Common myeloid progenitor, CD34-positive (primary cell): ENCODE measurements at places on chromosomes 7 and 10.
A peak's percentile ranks its signal among the peaks of the same experiment; 100 is the strongest.

DNA sequence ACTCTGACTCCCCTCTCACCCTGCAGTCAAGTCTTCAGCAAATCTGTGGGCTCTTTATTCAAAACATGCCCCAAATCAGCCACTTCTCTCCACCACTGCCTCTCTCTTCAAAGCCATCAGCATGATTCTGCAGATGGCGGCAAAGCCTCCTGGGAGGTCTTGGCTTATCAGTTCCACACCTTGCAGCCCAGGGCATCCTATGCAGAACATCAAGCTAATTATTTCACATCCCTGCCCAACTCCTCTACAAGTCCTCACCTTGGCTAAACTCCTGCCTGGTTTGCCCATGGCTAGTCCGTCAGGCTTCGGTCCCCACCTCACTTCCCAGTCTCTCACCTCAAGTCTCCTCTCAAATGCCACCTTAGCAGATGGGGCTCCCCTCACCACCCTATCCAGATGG is 70.2 kb downstream of the PIP4K2A start:
- peak; percentile 27 for DNase-seq

GRCh38 chr10:74643596-74643975 is 182.8 kb upstream of the KAT6B start:
- no peak for DNase-seq

GRCh38 chr10:42969147-42969546 is 107.7 kb upstream of the RET start:
- no peak for DNase-seq

DNA sequence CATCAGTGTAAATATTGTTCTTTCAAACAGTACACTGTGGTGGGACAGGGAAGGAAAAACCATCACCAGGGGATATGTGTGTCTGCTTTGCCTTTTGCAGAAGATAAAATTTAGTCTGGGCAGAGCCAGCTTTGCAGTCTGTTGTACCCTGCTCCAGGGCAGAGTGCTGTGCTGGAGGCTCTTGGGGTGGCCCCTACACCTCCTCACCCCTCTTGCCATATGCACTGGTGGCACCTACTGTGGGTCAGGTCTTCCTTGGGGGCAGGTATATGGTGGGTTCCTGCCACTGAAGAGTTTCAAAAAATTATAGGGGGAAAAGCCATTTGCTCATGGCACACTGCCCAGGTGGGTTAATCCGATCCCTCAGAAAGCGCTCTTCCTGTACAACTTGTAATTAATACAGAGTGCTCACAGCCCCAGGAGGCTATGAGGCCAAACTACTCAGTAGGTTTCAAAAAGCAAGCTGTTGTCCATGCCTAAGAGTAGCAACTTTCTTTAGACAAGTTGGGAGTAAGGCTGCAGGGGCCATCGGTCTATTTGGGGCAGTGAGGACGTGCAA is 112.7 kb upstream of the BMPER start:
- no peak for DNase-seq

DNA sequence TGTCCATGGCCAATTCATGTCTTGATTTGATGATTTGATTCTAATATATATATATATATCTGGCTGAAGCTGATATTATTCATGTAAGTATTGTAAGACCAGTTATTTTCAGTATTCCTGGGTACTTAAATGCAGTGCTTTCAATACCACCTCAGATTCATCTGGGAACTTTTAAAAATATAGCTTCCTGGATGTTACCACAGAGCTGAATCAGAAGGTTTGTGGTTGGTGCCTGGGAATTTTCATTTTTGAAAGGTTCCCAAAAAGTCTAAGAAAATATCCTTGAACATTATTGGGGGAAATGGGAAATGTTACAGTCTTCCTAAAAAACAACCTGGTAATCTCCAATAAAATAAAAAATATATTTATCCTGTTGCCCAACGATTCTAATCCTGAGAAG is 10.7 kb upstream of the PPP3CB start:
- DNase-seq = no peak

- no peak for DNase-seq
Measured at GRCh38 chr7:129569811-129570215, 41.7 kb upstream of the NRF1 start.

GRCh38 chr7:143429770-143430698 is 13.2 kb upstream of the TAS2R60 start:
- no peak for DNase-seq

DNA sequence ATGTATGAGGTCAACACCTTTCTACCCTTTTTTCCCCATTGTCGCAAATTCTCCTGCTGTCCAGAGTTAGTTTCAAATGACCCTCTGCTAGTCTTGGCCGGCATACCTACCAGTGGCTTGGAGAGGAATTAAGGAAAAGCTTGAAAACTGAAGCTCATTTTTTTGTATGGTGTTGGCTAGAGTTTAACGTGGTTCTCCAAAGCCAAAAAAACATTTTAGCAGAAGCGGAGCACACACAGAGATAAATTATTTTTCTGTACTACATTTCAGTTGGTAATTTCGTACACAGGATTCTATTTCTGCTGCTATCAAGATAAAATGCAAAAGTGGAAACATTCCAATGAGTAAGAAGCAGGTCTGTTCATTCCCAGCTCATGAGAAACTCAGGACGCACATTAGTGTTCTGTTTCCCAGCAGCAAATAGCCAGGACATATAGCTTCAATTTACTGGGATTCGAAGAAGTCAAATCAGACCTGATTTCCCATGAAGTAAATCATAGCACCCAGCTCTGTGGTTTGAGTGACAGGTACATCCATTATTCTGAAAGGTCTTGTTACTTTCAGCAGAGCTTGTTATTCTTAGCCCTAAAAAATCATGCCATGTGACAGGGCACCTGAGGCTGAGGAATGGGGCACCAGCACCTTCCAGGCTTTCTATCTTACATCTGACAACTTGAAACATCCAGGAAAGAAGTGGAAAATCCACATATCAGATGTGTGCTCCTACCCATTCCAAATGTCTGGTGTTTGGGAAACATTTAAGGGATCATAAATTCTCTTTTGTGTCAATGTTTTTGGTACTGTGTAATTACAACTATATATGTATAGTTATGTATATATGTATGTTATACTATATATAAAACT is 215.9 kb upstream of the C7orf33 start:
- DNase-seq = no peak

DNA sequence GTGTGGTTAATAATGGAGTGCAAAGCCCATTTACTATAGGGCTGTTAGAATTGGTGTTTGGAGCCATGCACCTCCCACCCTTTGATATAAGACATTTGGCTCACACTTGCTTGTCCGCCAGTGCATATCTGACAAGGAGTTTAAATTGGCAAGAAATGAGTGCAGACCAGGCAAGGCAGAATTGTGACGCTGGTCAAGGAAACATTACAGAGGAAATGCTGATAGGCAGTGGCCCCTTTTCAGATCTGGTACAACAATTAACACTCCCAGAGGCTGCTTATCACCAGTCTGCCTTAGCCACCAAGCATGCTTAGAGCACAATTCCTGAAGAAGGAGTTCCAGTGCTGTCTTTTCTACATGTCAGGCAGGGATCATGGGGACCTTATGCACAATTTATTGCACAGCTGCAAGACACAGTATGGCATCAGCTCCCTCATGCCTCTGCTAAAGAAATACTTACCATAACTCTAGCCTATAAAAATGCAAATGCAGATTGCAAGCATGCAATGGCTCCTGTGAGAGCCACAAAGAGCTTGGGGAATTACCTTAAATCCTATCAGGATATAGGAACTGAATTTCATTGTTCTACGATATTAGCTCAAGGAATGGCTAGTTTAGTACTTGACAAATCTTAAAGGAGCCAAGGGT is 35.2 kb downstream of the OR13A1 start:
- DNase-seq = no peak

DNA sequence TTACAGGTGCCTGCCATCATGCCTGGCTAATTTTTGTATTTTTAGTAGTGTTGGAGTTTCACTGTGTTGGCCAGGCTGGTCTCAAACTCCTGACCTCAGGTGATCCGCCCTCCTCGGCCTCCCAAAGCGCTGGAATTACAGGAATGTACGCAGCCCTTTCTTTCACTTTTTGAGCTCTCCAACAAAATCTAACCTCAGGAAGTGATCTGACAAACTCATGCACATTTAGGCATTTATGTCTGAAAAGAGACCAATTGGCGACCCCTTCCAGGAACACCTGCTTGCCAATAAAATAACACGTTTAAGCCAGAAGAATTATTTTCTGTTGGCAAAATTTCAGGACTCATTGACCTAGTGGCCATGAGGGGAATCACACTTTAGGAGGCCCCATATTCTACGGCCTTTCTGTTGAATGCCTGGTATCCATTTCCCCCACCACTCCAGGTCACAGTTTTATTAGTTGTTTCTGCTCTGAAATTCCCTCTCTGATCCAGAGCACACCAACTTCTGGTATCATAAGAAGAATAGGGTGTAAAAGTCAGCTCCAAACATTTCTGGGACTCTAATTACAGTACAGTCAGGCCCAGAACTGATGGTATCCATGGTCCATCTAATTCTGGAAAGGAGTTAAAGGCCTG is 65.8 kb upstream of the FRMD4A start:
- DNase-seq = no peak

- no peak for DNase-seq
Measured at GRCh38 chr7:14258861-14259260, 269.4 kb upstream of the ETV1 start.

GRCh38 chr10:113362645-113363091 is 190.2 kb upstream of the HABP2 start:
- DNase-seq = peak; percentile 59

- DNase-seq = no peak
Measured at GRCh38 chr10:2686691-2687090, 380.7 kb upstream of the PFKP start.

GRCh38 chr10:24385776-24386175 is 176.8 kb downstream of the KIAA1217 start:
- DNase-seq = no peak

GRCh38 chr7:332646-333392 is 42.8 kb downstream of the FOXL3 start:
- DNase-seq = peak; percentile 84

GRCh38 chr10:68877482-68878110 is 23.5 kb upstream of the DDX50 start:
- DNase-seq = no peak

DNA sequence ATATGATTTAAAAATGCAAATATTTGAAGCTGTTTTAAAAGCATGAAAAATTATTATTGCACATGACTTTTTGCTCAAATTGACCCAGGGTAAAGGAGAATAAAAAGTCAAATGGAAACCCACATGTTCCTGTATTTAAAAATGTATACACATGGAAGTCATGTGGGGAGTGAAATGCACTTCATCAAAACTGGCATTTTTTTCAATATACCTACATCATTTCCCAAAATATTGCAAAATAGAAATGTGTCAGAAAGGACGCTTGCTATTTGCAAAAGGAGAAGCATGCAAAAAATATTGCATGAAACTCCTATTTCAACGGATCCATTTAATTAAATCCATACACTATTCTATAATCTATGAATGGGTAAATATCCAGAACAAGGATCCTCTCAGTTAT is 117.0 kb downstream of the POU6F2 start:
- DNase-seq = no peak

DNA sequence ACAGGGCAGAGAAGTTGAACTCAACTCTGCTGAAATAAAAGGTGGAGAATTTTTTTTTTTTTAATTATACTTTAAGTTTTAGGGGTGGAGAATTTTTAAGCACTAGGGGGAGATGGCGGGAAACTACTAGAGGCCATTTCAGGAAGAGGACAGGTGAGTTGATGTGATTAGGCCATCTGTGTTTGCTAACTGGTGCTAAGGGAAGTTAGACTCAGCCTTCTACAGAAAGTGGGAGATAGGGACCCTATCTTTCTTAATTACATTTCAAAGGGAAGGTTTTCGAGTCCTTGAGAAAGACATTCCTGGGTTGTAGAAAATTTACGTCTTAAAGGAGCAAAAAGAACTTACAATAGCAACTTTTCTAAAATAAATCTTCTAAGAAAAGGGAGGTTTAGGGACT is 124.8 kb downstream of the LHFPL3 start:
- no peak for DNase-seq

- peak; percentile 59 for DNase-seq
Measured at GRCh38 chr7:75624134-75624832, 114.5 kb downstream of the HIP1 start.

DNA sequence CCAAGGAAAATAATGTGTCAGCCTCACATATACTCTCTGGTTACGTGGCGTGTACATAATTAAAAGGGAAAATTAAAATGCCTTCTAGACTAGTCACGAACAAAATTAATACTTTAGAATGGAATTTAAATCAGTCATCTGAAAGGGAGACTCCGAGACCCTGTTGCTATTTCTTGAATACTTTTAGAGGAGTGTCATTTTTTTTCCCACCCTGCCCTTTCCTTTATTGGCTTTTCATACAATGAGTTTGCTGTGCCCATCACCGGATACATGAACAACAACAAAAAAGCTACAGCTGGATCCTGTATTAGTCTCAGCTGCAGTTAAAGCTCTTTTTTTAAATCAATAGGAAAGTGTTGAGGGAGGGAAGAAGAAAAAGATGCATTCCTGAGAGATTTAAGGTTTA is 20.1 kb downstream of the CYTH3 start:
- no peak for DNase-seq

DNA sequence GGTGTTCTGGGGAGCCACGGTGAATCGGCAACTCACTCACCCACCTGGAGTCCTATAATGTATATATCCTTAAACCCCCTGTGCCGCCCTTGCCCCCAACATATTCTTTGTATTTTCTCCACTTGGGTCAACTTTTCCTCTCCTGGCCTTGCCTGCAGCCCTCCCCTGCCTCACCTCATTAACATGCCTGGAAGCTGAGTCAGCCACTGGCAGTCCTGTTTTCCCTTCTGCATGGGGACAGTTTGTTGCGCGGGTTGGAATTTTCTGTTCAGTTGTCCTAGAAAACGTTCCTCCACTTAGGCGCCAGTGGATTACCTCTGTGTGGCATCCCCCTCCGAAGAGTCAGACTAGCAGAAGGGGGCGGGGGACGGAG is 97.4 kb downstream of the C10orf105 start:
- no peak for DNase-seq

DNA sequence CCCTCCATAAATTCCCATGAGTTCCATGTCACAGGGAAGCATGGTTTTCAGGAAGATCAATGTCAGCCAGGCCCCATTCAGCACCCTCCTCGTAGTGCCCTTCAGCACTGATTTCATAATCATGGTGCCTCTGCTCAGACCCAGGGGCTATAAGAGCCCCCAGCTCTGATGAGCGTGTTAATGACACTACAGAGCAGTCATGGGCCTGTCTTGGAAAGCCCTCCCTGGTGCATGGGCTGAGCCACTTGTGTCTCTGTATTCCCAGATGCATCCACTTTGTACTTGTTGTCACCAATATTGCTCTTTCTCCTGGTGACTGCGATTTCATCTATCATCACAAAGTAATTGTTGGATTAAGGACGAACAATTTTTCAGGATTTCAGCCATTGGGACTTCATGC is 154.6 kb downstream of the ADARB2 start:
- DNase-seq = no peak
